ENCODE measurements at places on chromosomes 16 and 17.

GRCh38 chr17:29573558-29573869 is 5.0 kb downstream of the TP53I13 start:
- peak; percentile 76 for DNase-seq

- no peak for DNase-seq
Observed at GRCh38 chr16:56872863-56873391, 7.9 kb downstream of the SLC12A3 start.

DNA sequence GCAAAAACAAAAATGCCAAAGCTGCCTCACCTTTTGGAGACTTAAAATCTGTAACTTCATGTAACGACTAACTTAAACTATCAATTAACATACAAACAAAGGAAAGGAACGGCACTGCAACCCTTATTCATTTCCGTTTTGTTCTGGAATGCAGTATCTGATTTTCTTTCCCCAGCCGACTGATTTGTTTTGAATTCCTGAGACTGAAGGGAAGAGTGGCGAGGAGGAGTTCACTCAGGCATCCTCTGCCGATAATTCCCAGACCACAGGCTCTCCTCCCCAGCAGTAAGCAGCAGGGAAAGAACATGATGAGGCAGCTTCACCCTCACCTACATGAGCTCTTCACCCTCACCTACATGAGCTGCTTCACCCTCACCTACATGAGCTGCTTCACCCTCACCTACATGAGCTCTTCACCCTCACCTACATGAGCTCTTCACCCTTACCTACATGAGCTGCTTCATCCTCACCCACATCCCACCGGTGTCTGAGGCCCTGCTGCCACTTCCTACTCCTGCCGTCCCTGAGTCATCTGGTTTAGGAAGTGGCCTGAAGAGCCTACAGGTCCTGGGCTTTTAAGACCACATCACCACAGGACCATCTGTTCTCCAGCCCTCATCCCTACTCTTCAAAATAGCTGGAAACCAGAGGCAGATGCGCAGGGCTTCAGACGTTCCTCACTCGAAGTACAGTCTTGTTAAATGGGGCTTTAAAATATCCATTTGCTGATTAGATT is 168.0 kb upstream of the RPH3AL start:
- no peak for DNase-seq

GRCh38 chr17:59396134-59396826 is 64.8 kb downstream of the YPEL2 start:
- no peak for DNase-seq

GRCh38 chr16:88850531-88851199 is 6.1 kb downstream of the GALNS start:
- no peak for DNase-seq

DNA sequence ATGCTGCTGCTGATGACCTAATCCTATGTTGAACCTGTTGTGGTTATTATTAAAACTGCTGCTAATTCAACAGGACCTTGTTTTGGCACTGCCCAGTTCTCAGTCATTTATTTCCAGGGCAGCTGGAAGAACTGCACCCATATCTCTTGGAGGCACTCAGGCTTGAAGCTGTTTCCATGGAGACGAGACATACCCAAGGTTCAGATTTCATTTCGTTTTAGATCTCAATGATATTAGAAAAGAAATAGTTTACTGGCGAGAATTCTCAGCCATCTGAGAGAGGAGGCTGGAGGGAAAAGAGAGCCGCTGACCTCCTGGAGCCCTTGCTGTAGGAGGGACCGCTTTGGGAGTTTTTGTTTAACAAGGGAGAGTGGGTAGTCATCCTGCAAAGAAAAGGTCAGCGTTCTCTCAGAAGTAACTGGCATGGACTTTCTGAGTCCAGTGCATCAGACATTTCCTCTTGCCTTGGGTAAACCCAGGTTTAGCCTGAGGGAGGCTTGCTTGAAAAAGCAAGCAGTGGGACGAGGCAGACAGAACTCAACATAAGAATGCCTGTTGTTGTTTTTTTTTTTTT is 75.4 kb downstream of the YPEL2 start:
- DNase-seq = no peak

- no peak for DNase-seq
Observed at GRCh38 chr16:56228476-56228875, 37.2 kb downstream of the GNAO1 start.

DNA sequence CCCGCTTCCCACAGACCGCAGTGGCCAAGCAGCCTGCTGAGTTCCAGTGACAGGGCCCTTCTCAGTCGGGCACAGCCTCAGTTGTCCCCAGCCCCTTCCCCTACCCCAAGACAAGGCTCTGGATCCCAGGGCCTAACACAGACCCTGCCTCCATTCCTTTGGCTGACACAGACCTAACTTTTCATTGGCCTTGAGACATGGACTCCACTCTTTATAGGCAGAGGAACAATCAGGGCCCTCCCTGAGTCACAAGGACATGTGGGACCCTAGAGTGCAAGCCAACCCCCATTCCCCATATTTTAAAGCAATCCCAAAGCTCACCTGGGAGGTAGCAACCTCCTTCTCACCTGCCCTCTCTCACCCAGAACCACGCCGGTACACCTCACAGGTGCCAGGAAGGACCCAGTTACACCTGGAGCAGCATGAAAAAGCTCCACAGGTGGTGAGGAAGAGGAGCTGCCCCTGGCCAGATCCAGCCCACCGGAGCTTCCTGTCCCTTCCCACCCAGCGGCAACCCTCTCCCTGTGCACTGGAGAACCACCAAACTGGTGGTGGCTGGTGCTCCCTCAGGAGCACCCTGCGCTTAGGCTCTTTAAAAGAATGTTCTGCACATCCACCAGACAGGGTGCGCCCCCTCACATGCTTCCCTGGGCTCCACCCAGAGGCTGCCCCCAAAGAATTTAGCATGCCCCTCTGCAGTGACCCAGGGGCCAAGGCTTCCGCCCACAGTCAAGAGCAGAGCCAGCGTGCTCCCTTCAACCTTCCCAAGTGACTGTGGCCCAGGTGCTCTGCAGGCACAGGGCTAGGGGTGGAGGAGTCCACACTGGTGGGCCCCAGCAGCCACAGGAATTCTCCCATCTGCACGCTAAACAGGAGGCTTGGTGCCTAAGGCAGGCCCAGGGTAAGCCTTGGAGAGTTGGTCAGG is 3.4 kb downstream of the MNT start:
- no peak for DNase-seq

- no peak for DNase-seq
Observed at GRCh38 chr16:54437921-54438320, 151.3 kb upstream of the IRX3 start.

GRCh38 chr16:59470556-59470955 is 736.4 kb upstream of the GOT2 start:
- no peak for DNase-seq

GRCh38 chr16:12354296-12354833 is 377.8 kb downstream of the SNX29 start:
- no peak for DNase-seq

- no peak for DNase-seq
Observed at GRCh38 chr16:70475054-70475871, 20.9 kb downstream of the FCSK start.

DNA sequence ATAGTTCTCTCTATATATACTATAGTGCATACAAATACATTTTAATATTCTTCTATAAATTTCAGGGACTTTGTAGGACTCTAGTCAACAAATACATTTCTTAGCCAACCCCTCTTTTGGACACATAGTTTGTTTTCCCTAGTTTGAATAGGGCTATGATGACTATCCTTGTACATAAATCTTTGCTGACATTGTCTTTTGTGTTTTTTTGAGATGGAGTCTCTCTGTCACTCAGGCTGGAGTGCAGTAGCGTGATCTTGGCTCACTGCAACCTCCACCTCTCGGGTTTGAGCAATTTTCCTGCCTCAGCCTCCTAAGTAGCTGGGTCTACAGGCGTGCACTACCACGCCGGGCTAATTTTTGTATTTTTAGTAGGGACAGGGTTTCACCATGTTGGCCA is 3.3 kb downstream of the ANKS4B start:
- no peak for DNase-seq

DNA sequence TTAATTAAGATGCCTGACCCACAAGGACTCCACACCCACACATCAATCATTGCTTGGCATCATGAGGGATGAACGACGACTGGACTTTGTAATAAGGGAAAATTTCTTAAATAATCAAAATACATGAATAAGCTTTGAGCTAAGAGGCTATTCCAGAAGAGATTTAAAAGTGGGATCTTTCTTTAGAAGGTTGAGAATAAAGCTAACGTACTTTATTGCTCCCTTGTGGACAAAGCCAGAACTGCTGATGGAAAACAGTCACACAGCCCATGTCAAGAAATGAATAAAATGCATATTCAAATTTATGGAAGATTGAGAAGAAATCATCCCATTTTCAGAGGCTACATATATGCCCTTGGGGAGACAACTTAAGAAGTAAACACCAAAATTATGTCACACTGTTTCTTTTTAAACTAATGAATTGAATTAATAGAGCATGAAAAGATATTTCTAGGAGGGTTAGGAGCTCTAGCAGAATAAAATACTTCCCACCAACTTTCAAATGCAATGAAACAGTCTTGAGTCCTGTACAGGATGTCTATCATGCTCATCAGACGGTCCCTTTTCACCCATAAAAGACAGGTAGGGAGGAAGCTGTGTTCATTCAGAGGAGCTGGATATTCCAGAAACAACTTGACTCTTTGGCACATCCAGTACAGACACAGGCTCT is 60.2 kb upstream of the PHOSPHO1 start:
- no peak for DNase-seq

- no peak for DNase-seq
Observed at GRCh38 chr17:37700881-37701280, 44.0 kb downstream of the HNF1B start.

DNA sequence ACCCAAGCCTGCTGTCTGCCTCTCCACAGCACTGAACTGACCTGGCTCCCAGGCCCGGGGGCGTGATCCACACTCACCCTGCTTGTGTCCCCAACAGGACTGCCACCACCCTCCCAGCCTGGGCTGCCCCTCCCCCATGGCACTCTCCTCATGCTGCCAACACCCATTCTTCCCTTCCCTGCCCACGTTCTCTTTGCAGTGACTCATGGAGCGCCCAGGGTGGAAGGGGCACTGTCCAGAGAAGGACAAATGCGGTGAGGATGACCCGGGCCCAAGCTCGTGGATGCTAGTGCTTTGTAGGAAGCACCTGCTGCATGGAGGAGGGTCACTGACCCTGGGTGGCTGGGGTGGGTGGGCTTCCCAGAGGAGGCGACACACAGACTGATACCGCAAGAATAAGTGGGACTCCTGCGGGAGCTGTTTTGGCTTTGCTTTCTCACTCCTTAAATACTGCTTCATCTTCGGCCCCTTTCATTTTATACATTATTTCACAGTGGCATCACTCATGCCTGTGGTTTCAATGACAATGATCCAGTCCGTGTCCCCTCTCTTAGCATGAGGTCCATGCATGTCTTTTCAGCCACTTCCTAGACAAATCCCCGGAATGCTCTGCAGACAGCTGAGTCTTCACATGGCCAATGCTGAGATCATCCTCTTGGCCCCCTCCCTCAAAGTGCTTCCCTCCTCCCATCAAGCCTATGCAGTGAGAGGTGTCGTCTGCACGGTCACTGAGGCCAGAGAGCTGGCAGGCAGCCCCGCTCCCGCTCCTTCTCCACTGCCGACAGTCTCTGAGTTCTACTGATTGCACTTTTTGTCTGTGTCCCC is 17.6 kb downstream of the CDK5R1 start:
- DNase-seq = no peak

- DNase-seq = no peak
Observed at GRCh38 chr17:39647256-39647655, 10.3 kb downstream of the STARD3 start.

DNA sequence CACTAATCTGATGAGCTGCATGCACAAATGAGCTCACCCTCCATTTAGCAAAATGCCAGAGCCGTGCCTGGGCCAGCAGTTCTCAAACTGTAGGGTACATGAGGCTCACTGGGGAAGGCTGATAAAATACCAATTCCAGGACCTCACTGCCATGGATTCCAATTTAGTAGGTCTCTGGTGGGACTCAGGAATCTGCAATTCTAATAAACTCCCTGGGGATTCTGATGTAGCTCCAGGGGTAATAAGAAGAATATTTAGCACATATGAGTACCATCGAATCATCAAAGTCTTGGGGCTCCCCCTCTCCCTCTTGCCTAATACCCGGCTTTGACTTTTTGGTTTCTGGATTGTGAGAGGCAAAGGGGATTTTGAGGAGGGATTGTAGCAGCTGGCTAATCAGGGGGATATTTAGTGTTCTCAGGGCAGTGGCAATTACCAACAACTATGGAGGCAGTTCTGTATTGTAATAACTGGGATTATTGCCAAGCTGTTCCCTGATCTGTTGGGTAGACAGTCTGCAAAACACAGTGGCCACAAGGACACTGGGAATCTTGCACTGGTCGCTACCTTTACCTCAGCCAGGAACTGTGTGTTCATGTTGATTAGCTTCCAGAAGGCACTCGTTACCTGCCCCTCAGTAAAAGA is 140.4 kb downstream of the SHISA9 start:
- no peak for DNase-seq

GRCh38 chr17:33091271-33091670 is 99.6 kb downstream of the SPACA3 start:
- no peak for DNase-seq

- no peak for DNase-seq
Observed at GRCh38 chr17:68379692-68380677, 77.3 kb downstream of the WIPI1 start.

- no peak for DNase-seq
Observed at GRCh38 chr16:79838496-79839259, 238.1 kb upstream of the MAF start.

DNA sequence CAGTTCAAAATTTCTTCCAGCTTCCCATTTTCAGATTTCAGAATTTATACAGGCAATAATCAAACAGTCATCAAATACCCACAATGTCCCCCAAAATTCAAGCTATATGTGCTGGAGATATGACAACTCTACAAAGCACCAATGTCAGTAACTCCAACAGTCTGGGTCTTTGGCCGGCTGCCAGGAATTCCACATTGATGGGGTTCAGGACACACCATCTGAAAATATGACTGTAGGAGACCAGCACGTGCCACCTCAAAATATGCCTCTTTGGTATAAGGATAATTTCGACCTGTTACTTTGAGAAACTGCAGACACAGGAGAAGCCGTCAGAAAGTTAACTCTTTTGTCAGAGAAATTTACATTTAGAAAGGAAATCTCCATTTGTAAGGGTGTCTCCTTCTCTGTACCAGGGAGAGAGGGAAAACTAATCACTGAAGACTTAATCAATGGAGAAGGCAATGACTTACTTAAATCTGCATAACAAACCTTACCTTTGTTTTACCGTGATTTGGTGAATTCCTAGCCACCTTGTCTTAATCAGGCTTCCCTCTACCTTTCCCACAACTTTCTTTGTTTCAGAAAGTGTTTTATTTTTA is 594.3 kb upstream of the CDH5 start:
- no peak for DNase-seq

Measured in coronary artery (tissue), 2 donors.